ENCODE measurements at places on chromosomes 6 and 20. TPM values are rescaled to one million over a fixed set of nuclear protein-coding genes. Genes with fewer than 3 reads are reported as not detected.

The ARG1 gene
- 0.41 TPM for total RNA-seq

The LGSN gene
- total RNA-seq, result 0.82 TPM

The SEMG1 gene
- total RNA-seq, result not detected

The RAMACL gene
- 0.82 TPM for total RNA-seq

The RNF217 gene
- total RNA-seq, result 17.1 TPM

The LY6G5C gene
- total RNA-seq, result 5.3 TPM

The MEP1A gene
- not detected for total RNA-seq

The SPATS1 gene
- total RNA-seq, result 0.41 TPM

The GSTA1 gene
- total RNA-seq, result not detected
